Renal cortical epithelial cell (primary cell): ENCODE measurements at places on chromosomes 16 and 17.

GRCh38 chr17:14211801-14212200, 24.9 kb downstream of the CDRT15 start:
- DNase-seq: no peak

- DNase-seq: no peak
Observed at GRCh38 chr16:79007614-79008013, 592.9 kb downstream of the MAF start.

GRCh38 chr17:43341715-43342588, 56.8 kb upstream of the ARL4D start:
- DNase-seq: no peak

GRCh38 chr17:20234276-20234675, 225.1 kb downstream of the SPECC1 start:
- DNase-seq: no peak

GRCh38 chr16:27238016-27238587, 30.5 kb downstream of the NSMCE1 start:
- DNase-seq: no peak

DNA sequence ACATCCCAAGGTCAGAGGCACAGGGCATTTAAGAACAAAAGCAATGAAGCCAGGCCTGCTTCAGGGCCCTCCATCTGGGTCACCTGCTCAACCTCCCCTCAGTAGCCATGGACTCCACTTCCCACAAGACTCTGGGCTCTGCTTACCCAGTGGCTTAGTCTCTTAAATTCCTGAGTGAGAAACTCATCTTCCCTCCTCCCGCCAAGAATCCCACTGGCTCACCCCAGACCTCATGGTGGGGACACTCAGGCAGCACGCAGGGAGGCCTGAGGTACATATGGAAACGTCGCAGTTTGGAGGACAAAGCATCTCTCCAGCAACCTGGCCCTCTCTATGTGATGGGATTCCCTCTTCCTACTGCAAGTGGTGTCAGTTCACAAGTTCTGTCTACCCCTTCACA, 326.7 kb upstream of the CDH5 start:
- no peak for DNase-seq
